T-helper 17 cell (primary cell): ENCODE measurements at places on chromosomes 7 and 10.

- DNase-seq, result no peak
- H3K4me3 ChIP-seq, result no peak overlapping the region
- peaks cover 5% of the 10 kb centered on the region for H3K36me3 ChIP-seq
- peaks cover 17% of the 10 kb centered on the region for H3K27me3 ChIP-seq
These were observed 30.6 kb downstream of the PODXL start for GRCh38 chr7:131525820-131526219.

GRCh38 chr7:43669286-43670081, 59.8 kb downstream of the COA1 start:
- peak overlapping the region; percentile 75 for H3K4me3 ChIP-seq
- H3K27me3 ChIP-seq, result no peaks in the 10 kb centered on the region

DNA sequence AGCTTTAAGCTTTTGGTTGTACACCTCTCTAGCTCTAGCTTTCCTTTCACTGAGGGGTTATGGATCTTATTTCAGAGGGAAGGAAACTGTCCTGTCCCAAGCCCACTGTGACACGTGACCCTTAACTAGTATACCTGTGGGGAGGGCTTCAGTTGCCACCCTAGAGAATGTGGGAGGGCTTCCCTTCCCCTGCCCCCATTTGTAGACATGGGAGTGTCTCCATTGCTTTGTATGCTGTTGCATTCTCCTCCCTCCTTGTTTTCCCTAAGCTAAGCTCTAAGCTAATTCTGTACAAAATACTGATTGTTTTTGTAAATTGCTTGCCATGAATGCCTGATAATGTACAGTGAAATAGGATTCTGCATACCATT, 11.2 kb downstream of the LUC7L2 start:
- H3K36me3 ChIP-seq, result peaks cover 3% of the 10 kb centered on the region
- H3K27me3 ChIP-seq, result no peaks in the 10 kb centered on the region
- H3K27ac ChIP-seq, result peak overlapping the region; percentile 81
- no peak for DNase-seq
- peaks cover 42% of the 10 kb centered on the region for H3K4me1 ChIP-seq

DNA sequence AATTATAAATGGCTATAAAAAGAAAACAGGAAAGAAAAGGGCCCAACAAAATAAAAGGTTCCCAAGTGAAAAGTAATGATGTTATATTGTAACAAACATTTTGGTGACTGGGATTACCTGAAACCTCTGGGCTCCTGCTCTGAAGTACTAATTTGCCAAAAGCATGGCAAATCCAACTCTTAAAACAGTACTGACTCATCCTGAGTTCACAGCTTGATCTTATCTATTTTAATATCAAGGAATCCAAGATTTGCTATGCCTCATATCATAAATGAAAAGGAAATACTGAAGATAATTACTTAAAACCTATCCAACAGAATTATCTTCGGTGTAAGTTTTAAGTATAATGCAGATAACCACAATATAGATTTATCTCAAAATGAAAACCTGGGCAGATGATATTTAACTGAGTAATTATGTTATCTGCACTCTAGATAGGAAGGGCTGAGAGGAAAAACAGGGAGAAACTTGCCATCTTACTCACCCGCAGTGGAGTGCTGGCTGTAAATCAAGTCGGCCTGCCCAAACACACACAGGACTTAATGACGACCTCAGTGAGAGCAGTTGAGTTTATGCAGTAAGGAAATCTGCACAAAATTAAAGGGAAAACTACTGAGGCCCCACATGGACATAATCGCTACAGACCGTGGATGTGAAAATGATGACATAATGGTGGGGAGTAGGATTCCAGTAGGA, 48.4 kb downstream of the MPP7 start:
- H3K36me3 ChIP-seq, result no peaks in the 10 kb centered on the region
- no peak overlapping the region for H3K4me3 ChIP-seq
- DNase-seq, result no peak
- no peaks in the 10 kb centered on the region for H3K27me3 ChIP-seq

DNA sequence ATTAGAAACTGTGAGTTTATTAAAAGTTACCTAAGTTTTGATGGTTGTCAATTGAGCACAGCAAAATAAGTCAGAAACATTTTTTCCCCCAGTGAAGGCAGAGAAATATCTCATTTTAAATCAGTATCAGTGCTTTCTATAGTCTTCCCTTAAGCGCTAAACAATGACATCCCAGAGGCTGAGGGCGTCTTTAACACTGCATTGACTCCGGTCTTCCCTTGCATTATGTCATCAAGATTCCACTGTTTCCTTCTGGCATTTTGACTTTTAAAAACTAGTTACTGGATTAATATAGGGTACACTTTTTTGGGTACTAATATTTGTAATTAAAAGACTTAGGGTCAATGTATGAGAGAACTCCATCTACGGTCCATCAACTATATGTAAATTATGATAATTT, 3.9 kb downstream of the GLUD1 start:
- H3K27ac ChIP-seq, result peak overlapping the region; percentile 96
- no peaks in the 10 kb centered on the region for H3K36me3 ChIP-seq
- DNase-seq, result no peak
- H3K4me3 ChIP-seq, result no peak overlapping the region

GRCh38 chr7:149130572-149131198, 4.6 kb upstream of the ZNF425 start:
- H3K36me3 ChIP-seq, result peaks cover 4% of the 10 kb centered on the region
- peaks cover 12% of the 10 kb centered on the region for H3K4me1 ChIP-seq
- no peak overlapping the region for H3K4me3 ChIP-seq
- no peak for DNase-seq
- no peak overlapping the region for H3K27ac ChIP-seq
- no peaks in the 10 kb centered on the region for H3K27me3 ChIP-seq

DNA sequence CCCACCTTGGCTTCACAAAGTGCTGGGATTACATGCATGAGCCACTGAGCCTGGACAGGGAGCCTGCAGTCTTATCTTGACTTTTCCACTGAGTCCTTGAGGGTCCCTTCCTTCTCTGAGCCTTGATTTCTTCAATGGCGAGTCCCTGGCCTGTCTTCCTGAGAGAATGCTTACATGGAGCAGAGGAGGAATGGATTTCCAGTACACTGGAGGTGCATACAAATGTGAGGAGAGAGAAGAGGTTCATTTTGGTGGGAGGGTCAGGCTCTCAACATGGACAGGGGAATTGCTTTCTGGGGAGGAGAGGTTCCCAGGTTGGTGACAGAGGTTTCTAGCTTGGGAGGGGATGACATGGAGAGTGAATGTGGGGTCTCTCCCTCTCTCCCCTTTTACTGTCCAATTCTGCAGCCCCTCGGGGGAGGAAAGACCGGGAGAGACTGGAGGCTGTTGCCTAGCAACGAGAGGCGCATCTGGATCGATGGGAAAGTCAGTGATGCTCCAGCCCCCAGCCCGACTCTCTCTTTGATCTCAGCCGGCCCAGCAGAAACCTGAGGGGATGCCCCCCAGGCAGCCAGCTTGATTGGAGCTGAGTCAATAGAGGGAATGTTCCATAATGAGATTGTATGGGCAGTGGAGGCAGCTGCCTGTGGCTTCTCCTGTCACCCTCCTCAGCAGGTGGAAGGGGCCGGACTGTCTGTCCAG, 14.8 kb downstream of the SRRM3 start:
- no peak overlapping the region for H3K27ac ChIP-seq
- H3K4me3 ChIP-seq, result no peak overlapping the region
- no peak for DNase-seq
- H3K27me3 ChIP-seq, result peaks cover 43% of the 10 kb centered on the region

- no peak for DNase-seq
- no peak overlapping the region for H3K4me3 ChIP-seq
- H3K4me1 ChIP-seq, result peaks cover 5% of the 10 kb centered on the region
These were observed 6.9 kb upstream of the LDB3 start for GRCh38 chr10:86661161-86662025.

- no peaks in the 10 kb centered on the region for H3K27me3 ChIP-seq
- DNase-seq, result no peak
- no peak overlapping the region for H3K4me3 ChIP-seq
- no peak overlapping the region for H3K27ac ChIP-seq
- H3K36me3 ChIP-seq, result no peaks in the 10 kb centered on the region
These were observed 1055.5 kb upstream of the GHITM start for GRCh38 chr10:83083831-83084230.

GRCh38 chr10:62779487-62780248, 24.9 kb upstream of the ADO start:
- peak overlapping the region; percentile 93 for H3K27ac ChIP-seq
- peaks cover 17% of the 10 kb centered on the region for H3K4me1 ChIP-seq
- H3K27me3 ChIP-seq, result no peaks in the 10 kb centered on the region
- H3K4me3 ChIP-seq, result no peak overlapping the region

DNA sequence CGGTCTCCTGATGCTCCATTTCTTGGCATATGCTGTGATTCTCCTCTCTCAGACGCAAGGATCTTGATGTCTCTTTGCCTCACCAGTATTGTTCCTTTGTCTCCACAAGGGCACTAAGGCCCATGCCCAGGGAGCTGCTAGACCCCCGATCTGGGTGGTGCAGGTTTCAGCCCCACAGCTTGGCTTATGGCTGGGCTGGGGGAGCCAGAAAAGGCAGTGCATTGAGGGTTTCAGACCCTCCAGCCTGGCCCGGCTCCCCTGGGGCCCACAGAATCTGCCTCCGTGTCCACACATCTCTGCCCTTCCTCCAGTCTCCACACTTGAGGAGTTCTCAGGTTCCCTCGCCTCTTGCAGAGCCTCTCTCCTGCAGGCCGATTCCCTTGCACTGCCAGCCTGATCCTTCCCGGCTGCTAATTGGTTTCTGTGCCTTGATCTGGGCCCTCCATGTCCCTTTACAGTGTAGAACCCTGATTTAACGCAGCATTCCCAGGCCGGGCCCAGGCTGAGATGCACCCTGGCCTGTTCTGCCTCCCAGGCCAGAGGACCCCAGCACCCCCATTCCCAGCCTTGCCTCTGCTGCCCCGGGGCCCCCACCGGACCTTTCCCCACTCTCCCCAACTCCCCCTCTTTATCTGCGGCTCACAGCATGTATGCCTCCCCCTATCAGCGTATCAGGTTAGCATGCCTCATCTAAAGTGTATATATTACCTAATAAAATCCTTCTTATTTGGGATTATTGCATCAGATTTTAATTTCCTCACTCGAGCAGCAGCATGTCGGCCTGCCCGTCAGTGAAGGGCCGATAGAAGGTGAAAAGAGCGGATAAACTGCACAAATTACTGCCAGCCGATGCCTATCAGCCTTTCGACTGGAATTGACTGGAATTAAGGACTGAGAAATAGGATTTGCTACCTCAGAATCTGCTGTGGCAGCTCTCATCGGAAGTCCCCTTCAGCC, 145.7 kb downstream of the C10orf105 start:
- H3K27ac ChIP-seq, result no peak overlapping the region
- no peak for DNase-seq
- H3K4me3 ChIP-seq, result no peak overlapping the region
- peaks cover 14% of the 10 kb centered on the region for H3K27me3 ChIP-seq

DNA sequence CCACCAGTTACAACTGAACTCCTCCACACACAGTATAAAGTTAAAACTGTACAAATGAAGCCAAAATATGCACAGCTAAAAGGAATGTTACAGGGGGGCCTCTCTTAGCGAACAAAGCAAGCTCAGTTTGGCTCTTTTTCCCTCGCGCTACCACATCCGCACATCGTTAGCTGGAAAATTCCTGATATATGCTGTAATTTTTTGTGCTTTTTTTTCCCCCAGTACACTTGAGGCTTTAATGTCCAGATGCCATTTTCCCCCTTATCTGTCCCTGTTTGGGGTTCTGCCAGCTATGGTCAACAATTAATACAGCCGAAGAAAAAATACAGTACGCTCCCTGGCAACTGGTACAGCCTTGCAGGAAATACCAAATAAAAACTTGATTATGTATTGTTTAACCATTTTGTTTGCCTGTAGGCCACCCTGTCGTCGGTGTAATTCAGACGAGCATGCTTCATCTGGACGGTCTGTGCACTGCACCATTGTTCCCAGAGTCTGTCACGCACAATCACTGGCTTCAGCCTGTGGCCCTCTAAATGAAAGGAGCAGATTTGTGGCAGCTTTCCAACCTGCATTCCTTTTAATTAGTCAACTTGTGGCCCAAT, 108.1 kb upstream of the FAM133B start:
- H3K4me3 ChIP-seq, result no peak overlapping the region
- H3K4me1 ChIP-seq, result peaks cover 24% of the 10 kb centered on the region
- no peaks in the 10 kb centered on the region for H3K27me3 ChIP-seq
- H3K36me3 ChIP-seq, result peaks cover 2% of the 10 kb centered on the region
- DNase-seq, result no peak

GRCh38 chr10:129853562-129853903, 110.5 kb downstream of the EBF3 start:
- no peaks in the 10 kb centered on the region for H3K4me1 ChIP-seq
- no peak overlapping the region for H3K27ac ChIP-seq
- H3K27me3 ChIP-seq, result peaks cover 52% of the 10 kb centered on the region

- no peak for DNase-seq
- H3K4me1 ChIP-seq, result no peaks in the 10 kb centered on the region
- no peaks in the 10 kb centered on the region for H3K36me3 ChIP-seq
- no peak overlapping the region for H3K27ac ChIP-seq
- H3K4me3 ChIP-seq, result no peak overlapping the region
These were observed 1279.1 kb upstream of the SORCS1 start for GRCh38 chr10:108443636-108444035.

DNA sequence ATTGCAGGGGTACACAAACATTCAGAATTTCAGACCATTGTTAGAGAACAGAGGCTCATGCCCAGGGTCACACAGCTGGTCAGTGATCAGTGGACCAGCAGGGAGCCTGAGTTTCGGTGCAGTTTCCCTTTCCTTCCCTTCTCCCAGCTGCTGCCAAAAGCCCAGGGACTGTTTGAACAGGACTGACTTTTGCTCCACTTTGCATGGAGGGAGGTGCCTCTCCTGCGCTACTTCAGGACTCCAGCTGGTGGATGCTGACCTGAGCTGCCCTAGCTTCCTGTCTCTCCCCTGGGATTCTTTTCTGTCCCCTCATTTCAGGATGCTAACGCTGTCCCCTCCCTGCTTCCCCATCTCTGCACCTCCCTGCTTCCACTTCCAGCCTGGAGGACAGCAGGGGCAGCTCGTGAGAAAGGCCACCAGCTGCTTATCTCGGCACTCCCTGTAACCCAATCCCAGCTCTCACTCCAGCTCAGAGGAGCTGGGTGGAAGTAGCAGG, 14.5 kb downstream of the SH2D4B start:
- H3K4me3 ChIP-seq, result no peak overlapping the region
- no peak overlapping the region for H3K27ac ChIP-seq
- H3K36me3 ChIP-seq, result no peaks in the 10 kb centered on the region
- no peak for DNase-seq
- peaks cover 7% of the 10 kb centered on the region for H3K4me1 ChIP-seq
- H3K27me3 ChIP-seq, result peaks cover 25% of the 10 kb centered on the region

DNA sequence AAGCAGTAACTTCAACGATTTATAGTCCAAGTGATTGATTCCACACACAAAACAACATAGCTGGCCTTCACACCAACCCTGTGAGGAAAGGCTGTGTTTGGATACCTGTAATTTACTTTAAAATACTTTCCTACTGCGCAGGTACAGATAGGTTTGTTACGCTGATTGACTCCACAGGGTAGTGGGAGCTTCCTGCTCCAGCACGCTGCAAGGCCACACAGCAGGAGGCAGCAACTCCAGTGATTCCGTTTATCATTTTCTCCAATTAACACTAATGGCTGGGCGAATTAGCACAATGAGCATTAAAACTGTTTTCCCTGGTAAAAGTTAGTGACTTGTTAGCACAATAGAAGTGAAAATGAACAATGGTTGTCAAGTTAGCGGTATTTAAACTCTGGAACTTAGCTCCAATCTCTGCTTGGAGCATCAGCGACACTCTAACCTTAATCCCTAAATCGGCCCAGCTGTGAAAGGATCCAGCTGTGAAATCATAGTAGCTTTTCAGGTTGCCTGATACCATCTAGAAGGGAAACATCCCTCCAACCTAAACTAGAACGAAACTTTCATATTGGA, 959 bp downstream of the DCLRE1C start:
- DNase-seq, result no peak
- peak overlapping the region; percentile 93 for H3K4me3 ChIP-seq
- H3K27ac ChIP-seq, result peak overlapping the region; percentile 94
- no peaks in the 10 kb centered on the region for H3K27me3 ChIP-seq

GRCh38 chr10:130244031-130244927, 108.1 kb downstream of the GLRX3 start:
- H3K4me1 ChIP-seq, result peaks cover 11% of the 10 kb centered on the region
- H3K4me3 ChIP-seq, result no peak overlapping the region
- H3K27ac ChIP-seq, result no peak overlapping the region
- DNase-seq, result no peak
- no peaks in the 10 kb centered on the region for H3K36me3 ChIP-seq
